ENCODE measurements at places on chromosomes 2 and 18.

DNA sequence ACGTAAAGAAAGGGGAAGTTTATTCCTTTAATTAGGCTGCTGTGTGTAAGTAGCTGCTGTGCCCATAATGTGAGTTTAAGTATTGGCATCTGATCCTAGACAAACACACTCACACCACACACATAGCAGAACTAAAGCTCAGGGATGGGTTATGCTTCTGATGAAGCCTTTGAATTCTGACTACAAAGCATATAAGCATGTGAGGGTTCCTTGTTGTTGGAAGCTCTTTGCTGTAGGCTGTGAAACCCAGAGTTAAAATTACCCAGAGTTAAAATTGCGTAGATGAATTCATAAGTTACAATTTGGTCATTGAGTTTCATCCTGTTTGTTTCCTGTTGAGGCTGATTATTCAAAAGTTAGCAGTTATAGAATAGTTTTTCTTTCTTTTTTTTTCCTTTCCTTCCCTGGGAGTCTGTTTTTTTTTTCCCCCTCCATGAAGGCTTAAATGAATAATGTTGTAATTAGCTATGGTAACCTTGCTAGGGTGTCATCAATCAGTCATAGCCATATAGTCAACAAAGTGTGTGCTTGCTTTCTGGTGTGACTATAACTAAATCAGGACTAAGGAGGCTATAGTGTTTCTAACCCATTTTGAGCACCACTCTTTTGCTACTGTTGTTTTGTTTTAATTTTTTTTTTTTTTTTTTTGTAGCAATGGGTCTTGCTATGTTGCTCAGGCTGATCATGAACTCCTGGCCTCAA lies 426.1 kb downstream of the PARD3B start:
- no peak for DNase-seq

DNA sequence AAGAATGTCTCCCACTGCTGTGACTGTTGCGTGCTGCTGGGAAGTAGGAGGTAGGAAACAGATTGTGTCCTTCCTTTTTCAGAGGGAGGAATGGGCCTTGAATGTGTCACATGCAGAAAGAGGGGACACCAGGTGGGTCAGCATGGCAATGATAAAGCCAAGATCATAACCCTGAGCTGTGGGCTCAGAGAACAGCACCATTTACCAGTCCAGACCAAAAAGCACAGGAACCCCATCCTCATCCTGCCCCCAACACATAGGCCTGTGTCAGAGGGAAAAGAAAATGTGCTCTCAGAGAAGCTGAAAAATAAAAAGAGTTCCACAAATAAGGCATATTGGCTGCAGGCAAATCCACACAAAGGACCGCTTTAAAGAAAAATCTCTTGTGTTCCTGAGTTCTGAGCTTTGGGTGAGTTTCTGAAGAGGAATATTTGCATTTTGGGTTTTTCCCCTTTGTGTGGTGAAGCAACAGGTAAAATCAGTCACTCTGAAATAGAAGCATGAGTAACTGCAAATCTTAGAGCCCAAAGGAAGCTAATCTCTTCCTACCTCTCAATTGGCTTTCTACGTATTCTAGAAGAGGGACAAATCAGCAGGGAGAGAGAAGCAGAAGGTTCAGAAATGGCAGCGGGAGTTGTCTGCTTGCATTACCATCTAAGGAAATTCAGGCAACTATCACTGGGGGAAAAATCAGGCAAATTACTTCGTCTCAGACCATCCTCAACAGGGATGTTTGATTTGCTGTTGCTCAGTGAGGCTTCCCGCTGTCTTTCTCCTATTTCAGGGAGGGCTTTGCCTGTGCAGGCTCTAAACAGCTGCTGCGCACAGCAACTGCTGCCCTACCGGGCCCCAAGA lies 106.8 kb downstream of the BCL11A start:
- no peak for DNase-seq

DNA sequence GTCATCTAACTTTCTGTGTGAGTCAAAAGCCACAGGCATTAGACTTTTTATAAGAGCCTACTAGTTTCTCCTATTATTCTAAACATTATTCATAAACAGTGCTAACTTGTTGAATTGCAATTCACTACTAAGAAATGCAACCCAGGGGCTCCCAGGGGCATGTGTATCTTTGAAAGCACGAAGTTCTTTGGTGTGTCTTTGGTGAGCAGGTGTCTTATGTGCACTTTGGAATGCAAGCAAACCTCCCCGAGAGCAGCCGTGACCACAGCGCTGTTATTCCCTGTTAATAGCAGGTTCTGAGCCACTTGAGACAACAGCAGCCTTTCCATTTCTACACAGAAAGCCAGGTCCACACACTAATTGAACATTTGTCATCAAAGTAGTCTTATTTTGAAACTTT lies 123.5 kb downstream of the PRKRA start:
- DNase-seq = no peak

DNA sequence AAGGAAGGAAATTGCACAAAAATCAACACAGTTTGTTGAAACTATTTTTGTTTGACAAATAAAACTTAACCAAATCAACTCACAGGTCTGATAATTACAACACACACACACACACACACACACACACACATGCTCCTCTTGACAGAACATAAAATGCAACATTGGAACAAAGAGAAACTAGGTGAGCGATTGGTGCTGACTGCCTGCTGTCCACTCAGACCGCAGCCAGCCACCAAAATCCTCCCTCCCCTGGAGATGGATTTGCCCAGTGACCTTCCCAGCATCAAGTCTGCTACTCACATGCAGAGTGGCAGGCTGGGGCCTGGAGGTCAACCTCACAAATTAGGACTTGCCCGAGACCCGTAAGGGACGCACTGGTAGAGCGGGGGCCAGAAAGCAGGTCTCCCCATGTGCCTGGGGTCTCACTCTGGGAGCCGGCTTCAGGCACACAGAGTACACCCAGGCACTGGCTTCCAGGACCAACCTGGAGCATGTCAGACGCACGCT lies 61.4 kb downstream of the DIPK1C start:
- DNase-seq = no peak

DNA sequence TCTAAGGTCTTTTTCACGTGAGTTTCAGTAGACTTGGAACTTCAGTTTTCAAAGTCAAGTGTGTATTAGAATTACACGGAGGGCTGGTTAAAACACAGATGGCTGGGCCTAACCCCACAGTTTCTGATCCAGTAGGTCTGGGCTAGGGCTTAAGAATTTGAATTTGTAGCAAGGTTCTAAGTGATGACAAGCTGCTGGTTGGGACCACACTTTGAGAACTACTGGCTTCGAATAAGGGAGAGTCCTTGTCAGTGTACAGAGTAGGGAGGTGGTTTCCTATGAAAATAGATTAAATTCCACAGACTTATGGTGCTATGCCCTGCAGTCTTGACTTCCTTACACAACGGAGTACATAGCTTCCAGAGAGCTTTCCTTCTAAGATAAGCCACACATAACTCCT lies 4.5 kb downstream of the RHOB start:
- DNase-seq = peak; percentile 83

- DNase-seq = no peak
Measured at GRCh38 chr2:206443735-206444527, 599 bp downstream of the ADAM23 start.

GRCh38 chr2:144120487-144120886 lies 399.4 kb downstream of the ZEB2 start:
- DNase-seq = no peak

- DNase-seq = peak; percentile 73
Measured at GRCh38 chr2:214808981-214809750, at the start of gene BARD1. BARD1 (minus strand) TSS chr2:214809683; CDS start chr2:214809569, 114 bp downstream.

DNA sequence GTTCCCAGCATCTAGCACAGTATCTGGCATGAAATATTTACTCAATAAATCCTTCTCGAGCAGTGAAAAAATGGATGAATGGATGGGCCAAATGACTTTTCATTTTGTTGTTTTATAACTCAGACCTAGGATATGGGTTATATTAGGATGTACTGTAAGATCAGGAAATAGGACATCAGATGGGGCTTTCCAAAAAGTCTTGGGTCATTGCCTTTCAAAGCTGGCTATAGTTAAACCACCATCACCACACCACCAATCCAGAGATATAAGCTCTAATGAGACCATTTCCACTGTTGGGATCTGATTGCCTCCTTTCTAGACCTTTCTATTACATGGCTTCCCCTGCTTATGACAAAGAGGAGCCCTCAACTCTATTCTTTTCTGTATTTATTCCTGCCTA lies 525.0 kb upstream of the TCF4 start:
- DNase-seq = no peak

GRCh38 chr2:224780106-224780505 lies 63.9 kb upstream of the CCDC195 start:
- no peak for DNase-seq
